Cortex of kidney (tissue), 1 donor: ENCODE measurements at places on chromosomes 7 and 10.

DNA sequence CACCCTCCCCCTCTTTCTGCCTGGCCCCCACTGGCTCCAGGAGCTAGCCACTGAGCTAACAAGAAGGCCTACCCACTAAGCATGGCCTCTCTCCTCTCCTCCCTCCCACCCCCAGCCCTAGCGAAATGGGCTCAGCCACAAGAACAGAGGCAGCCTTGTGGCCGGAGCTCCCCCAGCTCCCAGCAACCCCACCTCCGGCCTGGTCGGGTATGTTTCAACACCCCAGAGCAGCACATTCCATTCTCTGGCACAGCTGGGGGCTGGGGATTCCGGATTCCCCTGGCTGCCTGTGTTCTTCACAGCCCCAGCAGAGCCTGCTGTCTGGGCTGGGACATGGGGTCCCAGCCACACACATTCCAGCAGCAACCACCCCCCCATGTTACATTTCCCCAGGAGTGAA is 9.0 kb downstream of the SFRP5 start:
- no peak for DNase-seq

- no peak for DNase-seq
Observed at GRCh38 chr7:23531050-23531793, 559 bp downstream of the TRA2A start.

DNA sequence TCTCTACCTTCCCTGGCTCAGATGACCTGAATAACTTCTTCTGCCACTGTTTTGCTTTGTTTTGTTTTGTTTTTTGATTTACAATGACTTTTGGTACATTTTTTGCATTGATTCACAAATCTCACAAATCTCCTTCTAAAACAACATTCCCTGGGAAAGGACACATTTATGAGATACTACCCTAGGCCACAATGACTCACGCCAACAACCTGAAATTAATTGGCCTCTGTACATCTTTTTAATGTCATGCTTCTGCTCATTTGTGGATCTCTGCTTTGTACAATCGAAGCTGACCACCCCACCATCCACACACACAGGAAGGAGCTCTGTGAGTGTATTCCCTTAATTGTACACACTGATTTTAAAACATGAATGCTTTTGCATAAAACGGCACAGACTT is 156.7 kb upstream of the PFKP start:
- no peak for DNase-seq

- DNase-seq, result no peak
Observed at GRCh38 chr10:99654390-99655175, 4.7 kb upstream of the ENTPD7 start.

DNA sequence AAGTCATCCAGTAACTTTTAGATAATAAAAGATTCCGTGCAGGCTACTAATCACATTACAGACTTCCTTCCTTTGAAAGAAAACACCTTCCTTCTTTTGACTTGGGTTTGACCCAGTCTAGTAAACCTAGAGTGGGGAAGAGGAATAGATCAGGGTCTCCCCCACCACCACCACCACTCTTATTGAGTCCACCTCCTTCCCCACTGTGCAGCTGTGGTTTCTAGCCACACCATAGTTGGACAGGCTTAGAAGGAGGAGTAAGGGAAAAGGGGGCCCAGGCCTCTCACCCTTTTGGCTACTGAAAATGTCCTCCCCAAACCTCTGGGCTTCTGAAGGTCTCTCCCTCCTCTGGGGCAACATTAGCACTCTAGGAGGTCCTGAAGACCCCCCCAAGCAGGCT is 372.7 kb downstream of the CALN1 start:
- DNase-seq, result no peak

- DNase-seq, result no peak
Observed at GRCh38 chr10:11609492-11610093, 1.9 kb downstream of the USP6NL start.

DNA sequence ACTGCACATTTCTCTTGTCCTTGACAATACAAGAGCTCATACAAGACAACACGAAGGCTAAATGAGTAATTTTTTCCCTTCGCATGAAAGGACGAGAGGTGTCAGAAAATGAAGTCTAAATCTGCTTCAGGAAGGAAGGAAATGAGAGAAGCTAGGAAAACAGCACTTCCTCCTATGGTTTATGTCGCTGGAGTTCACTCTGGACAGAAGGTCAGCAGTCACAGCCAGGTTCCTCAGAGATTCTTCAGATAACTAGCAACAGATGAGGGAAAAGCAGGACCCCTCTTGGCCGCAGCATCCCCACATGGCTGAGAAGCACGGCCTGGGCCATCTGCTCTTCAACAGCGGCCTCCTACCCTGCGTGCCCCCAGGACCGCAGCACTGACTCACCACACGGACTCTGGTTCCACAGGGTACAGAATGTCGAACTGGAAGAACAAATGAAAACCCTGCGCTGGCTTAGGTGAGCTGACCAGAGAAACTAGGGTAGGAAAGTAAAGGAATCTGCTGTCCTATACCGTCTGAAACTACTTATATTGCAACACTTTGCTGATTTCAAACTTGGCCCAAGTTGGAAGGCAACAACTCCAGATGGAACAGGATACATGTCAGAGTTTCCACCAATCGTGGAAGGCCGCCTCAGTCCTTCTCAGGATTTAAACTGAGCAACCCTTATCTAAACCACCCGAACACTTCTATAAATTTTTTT is 26.3 kb downstream of the DNMBP start:
- no peak for DNase-seq

DNA sequence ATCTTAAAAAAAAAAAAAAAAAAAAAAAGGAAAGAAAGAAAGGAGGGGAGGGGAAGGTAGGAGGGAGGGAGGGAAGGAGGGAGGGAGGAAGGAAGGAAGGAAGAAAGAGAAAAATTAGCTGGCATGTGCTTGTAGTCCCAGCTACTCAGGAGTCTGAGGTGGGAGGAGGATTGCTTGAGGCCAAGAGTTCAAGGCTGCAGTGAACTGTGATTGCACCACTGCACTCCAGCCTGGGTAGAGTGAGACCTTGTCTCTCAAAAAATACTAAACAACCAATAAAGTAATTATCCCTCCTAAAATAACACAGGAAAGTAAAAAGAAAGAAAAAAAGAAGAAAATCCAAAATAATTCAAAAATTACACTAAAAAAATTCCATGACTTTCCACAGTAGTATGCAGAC is 13.8 kb upstream of the NRF1 start:
- DNase-seq, result no peak
